Fibroblast of skin of abdomen (primary cell): ENCODE measurements at places on chromosomes 12 and 14.

DNA sequence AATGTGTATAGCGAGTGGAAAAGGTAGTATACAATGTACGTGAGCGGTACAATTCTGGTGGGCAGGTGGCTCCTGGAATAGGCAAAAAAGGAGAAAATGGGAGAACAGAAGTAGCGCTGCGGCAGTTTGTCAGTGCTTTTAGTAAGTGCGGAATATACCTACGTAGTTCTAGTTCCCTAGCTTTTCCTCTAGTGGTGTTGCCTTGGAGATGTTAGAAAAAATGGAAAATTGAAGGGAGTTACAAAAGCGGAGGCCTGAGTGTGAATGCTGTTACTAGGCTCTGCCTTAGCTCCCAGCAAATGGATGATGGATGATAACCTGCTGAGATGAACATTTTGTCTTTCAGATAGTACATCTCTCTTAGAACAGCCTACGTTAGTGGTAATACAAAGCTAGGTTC lies 1.1 kb downstream of the TTC8 start:
- no peak for DNase-seq

DNA sequence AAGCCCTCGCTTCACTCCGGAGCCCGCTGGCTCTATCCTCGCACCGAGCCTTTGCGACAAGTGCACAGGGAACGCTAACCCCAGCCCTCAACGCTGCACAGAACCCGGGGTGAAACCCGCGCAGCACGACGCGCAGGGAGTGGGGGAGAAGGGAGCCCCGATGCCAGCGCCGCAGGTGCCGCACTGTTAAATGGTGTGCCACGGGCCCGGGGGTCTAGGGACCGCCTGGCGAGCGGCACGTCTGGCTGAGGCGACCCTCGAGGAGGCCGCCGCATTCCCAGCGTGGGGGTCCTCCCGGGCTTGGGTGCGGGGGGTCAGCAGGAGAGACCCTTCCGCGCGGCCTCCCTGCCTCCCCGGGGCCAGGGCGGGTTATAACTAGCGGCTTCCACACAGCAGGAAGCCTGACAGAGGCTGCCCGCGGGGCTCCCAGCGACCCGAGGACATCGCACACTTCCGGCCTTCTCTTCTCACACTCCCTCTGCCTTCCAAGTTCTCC lies 23.8 kb upstream of the LRTM2 start:
- no peak for DNase-seq

DNA sequence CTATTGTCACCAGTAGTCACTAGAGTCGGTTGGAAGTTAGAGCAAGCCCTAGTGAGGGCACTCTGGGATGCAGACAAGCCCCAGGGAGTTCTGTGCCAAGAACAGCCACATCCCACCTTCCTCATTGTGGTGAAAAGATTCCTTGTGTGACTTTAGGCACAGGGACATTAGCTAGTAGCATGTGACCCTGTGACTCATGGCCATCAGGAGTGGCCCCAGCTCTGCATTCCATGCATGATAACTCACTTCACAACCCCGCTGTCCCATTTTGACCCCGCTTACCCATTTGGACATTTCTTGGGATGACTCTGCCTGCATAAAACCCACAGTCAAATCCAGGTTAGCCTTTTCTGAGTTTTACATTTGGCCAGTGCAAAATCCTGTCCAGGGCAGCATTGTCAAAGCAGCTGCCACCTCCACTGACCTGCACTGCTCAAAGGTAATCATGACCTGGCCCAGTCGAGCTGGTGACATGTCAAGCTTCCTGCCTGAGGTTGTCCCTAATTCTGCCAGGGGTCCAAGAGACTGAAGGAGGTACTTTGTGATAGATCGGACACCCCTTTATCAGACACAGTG lies 430.5 kb downstream of the DPF3 start:
- no peak for DNase-seq

GRCh38 chr12:119630962-119631550 lies 36.9 kb upstream of the PRKAB1 start:
- no peak for DNase-seq

- no peak for DNase-seq
Measured at GRCh38 chr12:627863-628741, 35.1 kb downstream of the NINJ2 start.

DNA sequence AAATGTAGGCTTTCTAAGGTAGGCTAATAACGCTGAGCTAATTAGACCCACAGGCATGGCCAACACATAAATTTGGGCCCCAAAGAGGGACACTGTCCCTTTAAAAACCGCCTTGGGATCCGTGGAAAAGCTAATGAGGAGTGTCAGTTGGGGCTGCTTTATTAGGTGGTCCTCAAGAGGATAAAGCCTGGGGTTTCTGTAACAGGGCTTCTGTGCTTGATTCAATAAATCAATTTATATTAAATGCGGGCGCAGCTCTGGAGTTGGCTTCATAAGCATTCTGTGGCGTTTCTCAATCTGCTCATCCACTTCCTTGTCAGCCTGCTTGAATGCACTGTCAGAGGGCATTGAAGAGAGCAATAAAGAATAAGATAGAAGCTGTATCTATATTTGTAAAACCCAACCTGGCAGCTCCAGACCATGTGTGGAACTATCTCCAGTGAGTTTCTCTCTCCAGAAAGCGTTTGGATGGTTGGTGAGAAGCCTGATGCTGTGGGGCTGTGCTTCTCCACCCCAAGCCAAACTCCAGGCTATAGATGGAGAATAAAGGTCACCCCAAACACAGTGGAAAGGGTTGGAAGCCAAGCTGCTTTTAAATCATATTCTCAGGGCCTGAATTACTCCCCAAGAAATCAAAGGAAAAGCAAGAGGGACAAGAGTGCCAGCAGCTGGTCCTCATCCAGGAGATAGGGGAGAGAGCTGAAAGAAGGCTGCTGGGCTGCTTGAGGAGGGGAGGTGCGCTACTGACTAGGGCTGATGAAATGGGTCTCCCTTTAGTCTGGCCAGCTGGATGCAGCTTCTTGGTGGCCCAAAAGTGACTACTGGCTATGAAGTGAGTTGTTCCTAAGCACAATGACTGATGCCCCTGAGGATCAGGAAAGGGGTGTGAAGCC lies 222.0 kb downstream of the PPM1H start:
- DNase-seq: no peak

DNA sequence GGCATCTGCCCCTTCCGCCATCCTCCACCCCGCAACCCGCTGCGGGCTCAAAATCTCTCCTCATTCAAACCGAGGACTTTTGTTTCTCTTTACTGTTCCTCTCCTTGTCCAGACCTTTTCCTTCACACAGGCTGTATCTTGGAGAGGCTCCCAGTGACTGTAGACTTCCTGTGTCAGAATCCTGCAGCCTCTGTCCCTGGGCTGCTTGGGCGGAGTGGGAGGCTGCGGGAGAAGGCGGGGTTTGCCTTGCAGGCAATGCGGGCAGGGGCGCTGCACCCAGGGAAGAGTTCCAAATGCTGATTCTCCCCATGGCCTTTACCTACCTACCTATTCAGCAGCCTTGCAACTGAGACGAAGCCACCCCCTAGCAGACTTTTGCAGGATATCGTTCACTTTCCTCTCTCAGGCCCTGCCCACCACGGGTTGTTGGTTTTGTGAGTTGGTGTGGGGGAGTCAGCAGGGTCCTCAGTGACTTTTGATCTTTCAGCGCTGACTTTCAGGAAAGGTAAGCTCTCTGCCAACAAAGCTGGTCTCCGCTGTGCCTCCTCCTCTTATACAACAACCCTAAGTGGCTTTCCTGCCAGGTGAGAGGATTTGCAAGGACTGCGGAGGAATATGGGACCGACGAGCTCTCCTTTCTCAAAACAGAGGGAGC lies 79.0 kb upstream of the KCNA1 start:
- DNase-seq: no peak
